ENCODE measurements at places on chromosomes 3 and 15.

DNA sequence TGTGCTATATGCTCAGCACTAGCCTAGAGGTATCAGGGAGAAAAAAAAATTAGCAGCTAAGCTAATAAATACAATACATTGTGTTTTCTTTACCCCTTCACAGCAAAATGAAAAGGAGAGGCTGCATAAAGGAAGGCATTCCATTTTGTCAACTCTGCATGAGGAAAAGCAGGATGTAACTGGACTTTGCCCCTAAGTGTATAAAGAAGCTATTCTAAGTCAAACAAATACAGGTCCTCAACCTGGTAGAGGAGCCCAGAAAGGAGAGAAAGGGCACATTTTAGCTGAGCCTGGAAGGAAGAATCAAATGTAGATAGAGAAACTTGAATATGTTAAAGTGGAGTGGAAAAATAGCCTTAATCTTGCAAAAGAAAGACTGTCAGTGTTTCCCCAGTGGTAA, 89.0 kb upstream of the SPRED1 start:
- no peak for DNase-seq

- no peak for DNase-seq
These were observed 21.8 kb upstream of the XCR1 start for GRCh38 chr3:46049093-46049492.

- DNase-seq: no peak
These were observed 139.5 kb downstream of the OSBPL10 start for GRCh38 chr3:31841515-31841914.

GRCh38 chr3:159229116-159229680, 427.3 kb downstream of the MFSD1 start:
- no peak for DNase-seq

DNA sequence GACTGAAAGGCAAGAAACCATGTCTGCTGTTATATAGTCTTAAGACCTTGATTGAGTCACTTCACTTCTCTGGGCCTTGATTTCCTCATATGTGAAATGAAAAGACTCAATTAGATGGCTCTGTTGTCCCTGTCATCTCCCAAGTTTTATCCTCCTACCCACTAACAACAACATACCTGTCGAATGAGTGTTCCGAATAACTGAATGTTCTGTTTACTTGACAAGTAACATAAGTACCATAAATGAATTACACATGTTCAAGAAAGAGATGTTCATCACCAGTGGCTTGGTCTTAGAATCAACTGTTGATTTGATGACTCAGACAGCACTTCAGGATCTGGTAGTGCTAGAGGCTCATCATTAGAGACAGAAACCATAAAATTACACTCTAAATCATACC, 311.7 kb downstream of the VPS13C start:
- DNase-seq: no peak

DNA sequence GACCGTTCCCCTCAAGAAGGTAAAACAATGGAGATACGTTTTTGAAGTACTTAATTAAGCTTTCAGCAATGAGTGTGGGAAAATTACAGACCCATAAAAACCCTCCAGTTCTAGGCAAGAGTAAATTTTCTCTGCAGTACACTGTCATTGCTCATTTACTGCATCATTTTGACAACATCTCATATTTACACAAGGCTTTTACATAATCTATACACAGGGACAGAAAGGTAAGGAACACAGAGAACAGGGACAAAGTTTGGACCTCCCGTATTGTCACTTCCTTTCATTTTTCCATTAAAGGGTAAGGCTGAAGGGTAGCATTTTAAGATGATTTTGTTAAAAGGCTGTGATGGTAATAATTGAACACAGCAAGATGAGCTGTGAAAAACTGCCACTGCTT, 7.4 kb upstream of the HGD start:
- no peak for DNase-seq

DNA sequence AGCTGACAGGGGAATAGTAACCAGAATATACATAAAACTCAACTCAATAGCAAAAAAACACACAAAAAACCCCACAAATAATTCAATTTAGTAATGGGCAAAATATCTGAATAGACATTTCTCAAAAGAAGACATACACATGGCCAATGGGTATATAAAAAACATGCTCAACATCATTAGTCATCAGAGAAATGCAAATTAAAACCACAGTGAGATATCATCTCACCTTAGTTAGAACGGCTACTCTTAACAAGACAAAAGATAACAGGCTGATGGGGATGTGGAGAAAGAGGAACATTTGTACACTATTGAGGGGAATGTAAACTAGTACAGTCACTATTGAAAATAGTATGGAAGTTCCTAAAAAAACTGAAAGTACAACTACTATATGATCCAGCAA, 678.6 kb downstream of the MECOM start:
- DNase-seq: no peak

GRCh38 chr3:197380786-197381185, 82.4 kb upstream of the DLG1 start:
- no peak for DNase-seq

DNA sequence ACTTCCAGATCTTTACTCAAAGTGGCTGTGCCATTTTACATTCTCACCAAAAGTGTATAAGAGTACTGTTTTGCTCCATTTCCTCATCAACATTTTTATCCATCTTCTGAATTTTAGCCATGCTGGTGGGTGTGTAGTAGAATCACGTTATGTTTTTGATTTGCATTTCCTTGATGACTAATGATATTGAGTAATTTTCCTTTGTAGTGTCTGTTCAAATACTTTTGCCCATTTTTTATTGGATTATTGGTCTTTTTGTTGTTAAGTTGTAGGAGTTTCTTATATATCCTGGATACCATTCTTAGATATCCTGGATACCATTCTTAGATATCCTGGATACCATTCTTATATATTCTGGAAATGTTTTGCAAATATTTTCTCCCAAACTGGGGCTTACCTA, 344.9 kb downstream of the LRRC3B start:
- DNase-seq: no peak

DNA sequence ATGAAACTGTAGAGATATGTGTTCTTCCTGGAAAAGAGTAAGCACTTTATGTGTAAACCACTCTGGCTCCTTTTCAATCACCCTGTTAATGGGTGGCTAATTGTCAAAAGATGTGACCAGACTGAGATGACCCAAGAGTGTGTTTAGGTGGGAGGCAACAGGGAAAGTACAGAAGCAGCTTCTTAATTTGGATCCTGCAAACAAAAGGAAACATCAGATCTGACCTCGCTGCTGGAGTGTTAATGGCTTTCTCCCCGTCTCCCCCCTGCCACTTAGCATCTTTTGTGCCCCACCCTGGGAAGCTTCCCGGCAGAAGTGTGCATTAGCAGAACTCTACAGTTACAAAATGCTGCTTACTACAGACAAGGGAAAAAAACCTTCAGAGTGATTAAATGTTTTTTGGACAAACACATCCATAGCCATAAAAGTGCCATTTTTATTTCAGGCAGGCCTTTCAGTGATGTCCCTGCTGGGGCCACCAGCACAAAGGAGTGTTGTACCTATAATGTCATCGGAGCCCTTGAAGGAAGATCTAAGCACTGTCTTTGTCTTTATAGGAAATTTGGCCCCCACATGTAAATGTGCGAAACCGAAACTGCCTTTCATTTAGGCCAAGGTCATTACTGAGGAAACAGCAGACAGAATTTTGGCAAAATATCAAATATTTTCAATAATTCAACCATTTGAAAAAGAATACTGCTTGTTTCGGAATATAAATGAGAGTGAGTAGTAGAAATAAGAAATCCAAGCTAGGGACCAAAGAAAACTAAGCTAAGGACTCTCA, 311.0 kb downstream of the WDR72 start:
- DNase-seq: no peak

GRCh38 chr3:3800685-3801493, 1.7 kb downstream of the LRRN1 start:
- no peak for DNase-seq

- no peak for DNase-seq
These were observed 68.3 kb upstream of the DAZL start for GRCh38 chr3:16673530-16673929.

DNA sequence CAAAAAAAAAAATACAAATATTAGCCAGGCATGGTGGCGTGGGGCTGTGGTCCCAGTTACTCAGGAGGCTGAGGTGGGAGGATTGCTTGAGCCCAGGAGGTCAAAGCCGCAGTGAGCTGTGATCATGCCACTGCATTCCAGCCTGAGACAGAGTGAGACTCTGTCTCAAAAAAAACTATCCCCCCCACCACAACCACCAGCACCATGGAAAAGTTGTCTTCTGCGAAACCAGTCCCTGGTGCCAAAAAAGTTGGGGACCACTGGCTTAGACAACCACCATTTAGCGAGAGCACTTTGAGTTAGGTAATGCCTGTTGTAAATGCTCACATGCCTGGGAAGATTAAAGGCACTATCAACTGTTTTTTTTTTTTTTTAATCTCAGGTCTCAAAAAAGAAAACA, 15.4 kb downstream of the ARHGAP31 start:
- no peak for DNase-seq

DNA sequence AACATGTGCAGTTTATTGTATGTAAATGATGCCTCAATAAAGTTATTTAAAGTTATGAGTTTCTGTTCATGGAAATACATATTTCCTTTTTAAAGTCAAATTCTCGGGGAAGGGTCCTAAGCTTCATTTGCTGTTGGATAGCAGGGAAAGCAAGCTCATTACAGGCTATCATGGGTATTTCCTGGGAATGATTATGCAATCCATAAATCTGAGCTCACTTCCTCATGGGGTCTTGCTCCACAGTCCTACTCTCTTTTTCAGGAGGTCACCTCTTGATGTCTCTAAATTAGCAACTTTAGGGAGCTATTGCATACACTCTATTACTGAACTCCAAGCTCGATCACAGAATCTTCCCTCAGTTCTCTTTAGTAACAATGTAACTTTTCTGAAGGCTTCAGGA, 69.9 kb upstream of the TP63 start:
- DNase-seq: no peak

DNA sequence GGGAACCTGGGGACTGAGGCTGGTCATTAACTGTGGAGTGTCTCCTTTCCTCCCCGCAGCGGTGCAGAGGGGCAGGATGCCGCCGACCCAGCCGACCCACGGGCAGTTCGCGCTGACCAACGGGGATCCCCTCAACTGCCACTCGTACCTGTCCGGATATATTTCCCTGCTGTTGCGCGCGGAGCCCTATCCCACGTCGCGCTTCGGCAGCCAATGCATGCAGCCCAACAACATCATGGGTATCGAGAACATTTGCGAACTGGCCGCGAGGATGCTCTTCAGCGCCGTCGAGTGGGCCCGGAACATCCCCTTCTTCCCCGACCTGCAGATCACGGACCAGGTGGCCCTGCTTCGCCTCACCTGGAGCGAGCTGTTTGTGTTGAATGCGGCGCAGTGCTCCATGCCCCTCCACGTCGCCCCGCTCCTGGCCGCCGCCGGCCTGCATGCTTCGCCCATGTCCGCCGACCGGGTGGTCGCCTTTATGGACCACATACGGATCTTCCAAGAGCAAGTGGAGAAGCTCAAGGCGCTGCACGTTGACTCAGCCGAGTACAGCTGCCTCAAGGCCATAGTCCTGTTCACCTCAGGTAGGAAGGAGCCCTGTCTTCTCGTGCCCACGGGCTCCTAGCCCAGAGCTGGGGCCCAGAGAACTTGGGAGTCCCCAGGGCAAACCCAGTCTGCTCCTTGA, 3.7 kb downstream of the NR2F2 start:
- DNase-seq: no peak

DNA sequence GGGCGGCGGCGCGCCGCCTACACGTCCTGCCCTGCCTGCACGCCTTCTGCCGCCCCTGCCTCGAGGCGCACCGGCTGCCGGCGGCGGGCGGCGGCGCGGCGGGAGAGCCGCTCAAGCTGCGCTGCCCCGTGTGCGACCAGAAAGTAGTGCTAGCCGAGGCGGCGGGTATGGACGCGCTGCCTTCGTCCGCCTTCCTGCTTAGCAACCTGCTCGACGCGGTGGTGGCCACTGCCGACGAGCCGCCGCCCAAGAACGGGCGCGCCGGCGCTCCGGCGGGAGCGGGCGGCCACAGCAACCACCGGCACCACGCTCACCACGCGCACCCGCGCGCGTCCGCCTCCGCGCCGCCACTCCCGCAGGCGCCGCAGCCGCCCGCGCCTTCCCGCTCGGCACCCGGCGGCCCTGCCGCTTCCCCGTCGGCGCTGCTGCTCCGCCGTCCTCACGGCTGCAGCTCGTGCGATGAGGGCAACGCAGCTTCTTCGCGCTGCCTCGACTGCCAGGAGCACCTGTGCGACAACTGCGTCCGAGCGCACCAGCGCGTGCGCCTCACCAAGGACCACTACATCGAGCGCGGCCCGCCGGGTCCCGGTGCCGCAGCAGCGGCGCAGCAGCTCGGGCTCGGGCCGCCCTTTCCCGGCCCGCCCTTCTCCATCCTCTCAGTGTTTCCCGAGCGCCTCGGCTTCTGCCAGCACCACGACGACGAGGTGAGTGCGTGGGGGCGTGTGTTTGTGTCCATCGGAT, 602 bp downstream of the TRIM71 start:
- no peak for DNase-seq

- DNase-seq: no peak
These were observed 16.0 kb upstream of the KLF15 start for GRCh38 chr3:126373146-126373613.

DNA sequence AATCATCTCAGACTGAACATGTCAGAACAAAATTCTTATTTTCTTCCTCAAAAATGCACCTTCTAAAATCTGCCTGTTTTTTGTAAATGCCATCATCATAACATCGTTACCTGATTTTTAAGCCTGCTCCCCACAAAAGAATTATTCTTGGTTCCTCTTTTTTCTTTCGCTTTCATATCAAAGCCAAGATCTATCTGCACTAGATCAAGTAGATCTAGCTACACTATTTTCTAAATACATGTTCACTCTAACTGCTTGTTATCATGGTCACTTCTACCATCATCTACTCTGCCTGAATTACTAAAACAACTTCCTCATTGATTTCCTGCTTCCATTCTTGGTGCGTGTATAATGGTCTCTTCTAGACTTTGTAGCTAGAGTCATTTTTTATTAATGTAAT, 217.7 kb downstream of the ARPP21 start:
- DNase-seq: no peak

DNA sequence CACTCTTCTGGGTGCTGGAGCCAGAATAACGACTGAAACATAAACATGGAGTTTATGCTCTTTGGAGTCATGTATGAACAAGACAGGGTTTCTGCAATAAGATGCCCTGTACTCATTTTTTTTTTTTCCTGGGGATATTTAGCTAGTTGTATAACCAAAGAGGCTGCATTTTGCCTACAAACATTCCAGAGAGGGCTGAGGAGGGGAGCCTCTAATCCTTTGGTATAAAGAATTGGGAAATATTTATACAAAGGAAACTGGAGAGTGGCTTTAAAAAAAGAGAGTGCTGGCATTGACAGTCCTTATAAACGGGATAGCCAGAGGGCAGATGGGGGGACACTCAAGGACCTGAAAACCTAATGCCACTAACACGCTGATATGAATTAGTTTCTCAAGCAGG, 32.4 kb upstream of the GAP43 start:
- no peak for DNase-seq

DNA sequence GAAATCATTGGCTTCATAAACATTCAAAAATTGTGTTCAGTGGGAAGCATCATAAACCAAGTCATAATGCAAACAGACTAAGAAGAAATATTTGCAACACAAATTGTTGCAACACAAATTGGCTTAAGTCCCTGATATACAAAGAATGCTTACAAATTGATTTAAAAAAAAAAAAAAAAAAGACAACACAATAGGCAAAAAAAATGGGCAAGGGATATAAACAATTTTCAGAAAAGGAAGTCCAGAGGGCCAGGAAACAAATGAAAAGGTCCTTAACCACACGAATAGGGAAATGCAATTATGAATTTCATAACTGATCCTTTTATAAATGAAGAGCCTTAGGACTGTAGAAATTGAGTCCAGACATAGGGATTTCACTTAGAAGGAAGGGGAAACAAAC, 98.9 kb downstream of the LRRK1 start:
- no peak for DNase-seq

Measured in stimulated activated CD4-positive, alpha-beta T cell treated with anti-CD3 and anti-CD28 coated beads, Interleukin-1b, Interleukin-23, amount 100 ng/mL, for 1 hour (primary cell).